IMR-90 (cell line): ENCODE measurements at places on chromosomes 6 and 20. TPM values are rescaled to one million over a fixed set of nuclear protein-coding genes. Genes with fewer than 3 reads are reported as not detected.

GRCh38 chr6:56851074-56851473, 103.8 kb upstream of the BEND6 start:
- peaks cover 16% of the 10 kb centered on the region for H3K4me1 ChIP-seq
- no peaks in the 10 kb centered on the region for H3K27me3 ChIP-seq
- peak overlapping the region; percentile 64 for H3K4me3 ChIP-seq
- peak; percentile 74 for DNase-seq

GRCh38 chr6:108661430-108661829, 100.7 kb downstream of the FOXO3 start:
- H3K27me3 ChIP-seq: no peaks in the 10 kb centered on the region
- H3K4me3 ChIP-seq: no peak overlapping the region
- H3K4me1 ChIP-seq: peaks cover 6% of the 10 kb centered on the region; the same call in 1 of the 2 replicates
- DNase-seq: peak; percentile 82
- H3K27ac ChIP-seq: no peak overlapping the region
- H3K36me3 ChIP-seq: peaks cover 14% of the 10 kb centered on the region

BTBD3 gene
- 44.6 and 44.7 TPM in 2 replicates for total RNA-seq

DNA sequence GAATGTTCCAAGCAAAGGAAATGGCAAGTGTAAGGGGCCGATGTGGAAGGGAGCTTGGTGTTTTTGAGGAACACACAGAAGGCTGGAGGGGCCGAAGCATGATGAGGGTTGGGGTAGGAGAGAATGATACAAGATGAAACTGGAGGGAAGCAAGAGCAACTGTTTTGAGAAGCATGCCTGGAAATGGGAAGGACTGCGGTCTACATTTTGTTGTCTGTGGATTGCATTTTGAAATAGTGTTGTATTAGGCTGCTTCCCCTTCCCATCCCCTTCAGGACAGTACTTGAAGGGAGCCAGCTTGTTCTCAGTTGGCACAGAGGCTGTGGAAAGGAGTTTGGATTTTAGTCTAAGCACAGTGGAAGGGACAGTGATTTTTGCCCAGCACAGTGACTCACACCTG, 2.2 kb downstream of the TM9SF4 start:
- H3K36me3 ChIP-seq: peaks cover 6% of the 10 kb centered on the region
- H3K4me1 ChIP-seq: peaks cover 4% of the 10 kb centered on the region
- no peak for DNase-seq
- no peak overlapping the region for H3K4me3 ChIP-seq

- peaks cover 3% of the 10 kb centered on the region for H3K4me1 ChIP-seq
- peaks cover 39% of the 10 kb centered on the region for H3K36me3 ChIP-seq
- H3K27ac ChIP-seq: peak overlapping the region; percentile 8; the same call in 1 of the 2 replicates
- no peaks in the 10 kb centered on the region for H3K27me3 ChIP-seq
- no peak overlapping the region; the same call in 1 of the 2 replicates for H3K4me3 ChIP-seq
Observed at GRCh38 chr20:37201827-37202162, 22.4 kb upstream of the MROH8 start.

DNA sequence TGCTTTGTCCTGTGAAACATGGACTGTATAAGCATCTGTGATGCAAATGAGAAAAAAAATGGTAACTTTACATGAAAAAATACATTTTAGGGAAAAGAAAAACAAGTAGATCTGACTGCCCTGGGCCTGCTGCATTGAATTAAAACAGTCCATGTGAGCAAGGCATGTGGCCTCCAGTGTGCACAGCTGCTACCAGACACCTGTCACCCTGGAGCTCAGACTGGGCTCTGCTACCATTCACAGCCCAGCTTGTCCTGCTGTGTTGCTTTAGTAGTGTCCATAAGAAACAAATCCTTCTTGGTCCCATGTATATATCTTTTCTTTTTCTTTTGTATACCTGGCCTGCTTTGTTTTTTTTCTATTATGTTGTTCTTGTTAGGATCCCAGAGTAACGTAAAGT, 315.9 kb downstream of the NKAIN2 start:
- H3K36me3 ChIP-seq: no peaks in the 10 kb centered on the region
- no peak overlapping the region for H3K4me3 ChIP-seq
- H3K27me3 ChIP-seq: no peaks in the 10 kb centered on the region

RSPO4 gene
- not detected in 2 replicates for total RNA-seq

GRCh38 chr20:17859616-17860232, 108.9 kb downstream of the SNX5 start:
- no peaks in the 10 kb centered on the region for H3K36me3 ChIP-seq
- H3K27me3 ChIP-seq: peaks cover 3% of the 10 kb centered on the region
- no peak for DNase-seq

- peaks cover 2% of the 10 kb centered on the region; the same call in 1 of the 2 replicates for H3K4me1 ChIP-seq
- DNase-seq: no peak
- no peaks in the 10 kb centered on the region for H3K36me3 ChIP-seq
Observed at GRCh38 chr6:123806561-123806960, 2.9 kb downstream of the NKAIN2 start.

DNA sequence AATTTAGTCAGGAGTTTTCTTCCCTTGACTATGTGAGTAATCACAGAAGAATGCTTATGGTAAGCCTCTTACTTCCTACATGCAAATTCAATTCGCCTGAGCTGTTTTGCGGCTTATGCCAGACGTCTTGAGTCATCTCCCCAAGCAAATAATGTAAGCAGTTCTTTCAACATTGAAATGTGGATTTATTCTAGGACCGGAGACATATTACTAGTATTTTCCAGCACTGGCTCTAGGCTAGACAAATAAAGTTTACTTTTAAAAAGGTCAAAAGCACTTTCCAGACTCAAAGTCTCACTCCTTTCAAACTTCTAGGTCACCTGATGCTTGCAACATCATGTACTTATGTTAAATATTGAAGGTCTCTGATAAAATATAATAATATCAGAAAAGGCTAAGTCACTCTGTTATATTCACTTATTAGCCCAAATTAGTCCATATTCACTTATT, 38.1 kb upstream of the NOX3 start:
- DNase-seq: peak; percentile 100
- H3K27me3 ChIP-seq: no peaks in the 10 kb centered on the region
- H3K27ac ChIP-seq: no peak overlapping the region; the same call in 1 of the 2 replicates
- H3K4me1 ChIP-seq: peaks cover 18% of the 10 kb centered on the region
- no peak overlapping the region for H3K4me3 ChIP-seq

BCKDHB gene
- total RNA-seq: 11.8 and 16.4 TPM in 2 replicates

DNA sequence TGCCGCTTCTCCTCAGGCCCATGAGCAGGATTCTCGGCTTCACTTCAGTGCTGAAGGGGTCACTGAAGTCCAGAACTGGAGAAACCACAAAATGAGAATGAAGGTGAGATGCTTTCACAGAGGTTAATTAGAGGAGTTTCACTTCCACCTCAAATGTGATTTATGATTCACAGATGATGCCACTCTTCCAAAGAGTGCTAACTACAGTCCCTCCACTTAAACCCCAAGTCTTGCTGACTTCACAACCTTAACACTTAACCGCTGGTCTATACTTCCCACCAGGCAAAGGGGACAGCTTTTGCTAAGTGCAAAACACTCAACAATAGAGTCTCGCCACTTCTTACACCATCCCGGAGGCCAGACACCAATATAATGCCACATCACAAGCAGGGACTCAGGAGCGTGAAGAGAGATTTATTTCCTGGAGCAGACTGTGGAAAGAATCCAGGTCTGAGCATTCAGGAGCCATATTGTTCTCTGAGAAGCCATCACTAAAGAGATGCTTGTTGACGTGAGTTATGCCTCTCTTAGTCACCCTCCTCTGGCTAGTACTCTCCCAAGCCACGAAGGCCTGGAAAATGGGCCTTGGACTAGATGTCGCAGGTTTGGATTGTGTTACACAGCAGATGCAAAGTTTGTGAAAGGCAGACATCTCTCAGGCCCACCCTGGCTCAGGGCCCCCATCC, 24.4 kb downstream of the RRAGD start:
- H3K4me3 ChIP-seq: no peak overlapping the region
- H3K27ac ChIP-seq: no peak overlapping the region
- no peaks in the 10 kb centered on the region for H3K27me3 ChIP-seq

KIAA0408 gene
- total RNA-seq: 0.83 and 0.90 TPM in 2 replicates

CLDN20 gene
- not detected in 2 replicates for total RNA-seq

DNA sequence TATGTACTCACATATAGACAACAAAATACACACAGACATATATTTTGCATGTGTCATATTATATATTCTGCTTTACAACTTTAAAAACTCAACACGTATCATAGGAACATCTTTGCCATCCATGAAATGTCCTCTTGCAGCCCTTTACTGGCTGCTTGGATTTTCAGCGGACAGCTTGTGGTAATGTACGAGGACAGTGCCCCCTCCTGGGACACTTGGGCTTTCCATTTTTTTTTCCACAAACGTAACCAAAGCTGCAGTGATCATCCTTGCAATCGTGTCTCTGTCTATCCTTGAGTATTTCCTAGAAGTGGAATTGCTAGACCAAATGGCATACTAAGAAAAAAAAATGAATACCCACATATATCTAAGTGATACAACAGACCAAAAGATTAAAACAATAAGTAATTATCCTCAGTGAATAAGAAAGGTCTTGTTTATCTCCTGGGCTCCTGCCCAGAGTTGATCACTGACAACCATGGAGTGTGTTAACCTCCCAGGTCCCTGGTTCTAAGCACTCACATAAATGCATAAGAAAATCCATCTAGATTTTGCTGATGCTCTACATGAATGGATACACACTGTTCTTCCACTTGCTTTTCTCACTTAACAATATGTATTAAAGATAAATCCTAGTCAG, 18.1 kb downstream of the BPI start:
- peaks cover 38% of the 10 kb centered on the region for H3K27me3 ChIP-seq
- no peaks in the 10 kb centered on the region for H3K4me1 ChIP-seq
- H3K36me3 ChIP-seq: no peaks in the 10 kb centered on the region
- no peak overlapping the region for H3K27ac ChIP-seq
- DNase-seq: peak; percentile 73

DNA sequence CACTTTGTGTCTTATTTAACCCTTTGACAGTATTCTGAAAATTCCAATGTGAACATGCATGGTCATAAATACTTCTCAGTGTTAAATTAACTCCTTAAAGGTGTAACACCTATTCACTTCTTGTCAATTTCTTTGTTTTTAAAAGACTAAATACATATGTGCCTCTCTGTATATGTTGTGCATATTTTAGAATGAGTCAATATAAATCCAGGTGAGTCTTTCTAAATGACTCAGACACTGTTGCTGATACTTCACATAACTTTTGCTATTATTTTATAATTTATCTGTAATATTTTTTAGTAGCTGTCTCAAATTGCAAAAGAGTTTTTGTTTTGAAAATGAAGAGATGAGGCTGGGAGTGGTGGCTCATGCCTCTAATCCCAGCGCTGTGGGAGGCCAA, 36.0 kb downstream of the TIAM2 start:
- DNase-seq: no peak
- H3K27ac ChIP-seq: no peak overlapping the region
- no peak overlapping the region for H3K4me3 ChIP-seq
- H3K36me3 ChIP-seq: no peaks in the 10 kb centered on the region
- H3K27me3 ChIP-seq: no peaks in the 10 kb centered on the region
- H3K4me1 ChIP-seq: peaks cover 5% of the 10 kb centered on the region; the same call in 1 of the 2 replicates

PSMB9 gene
- 8.3 and 9.0 TPM in 2 replicates for total RNA-seq

DNA sequence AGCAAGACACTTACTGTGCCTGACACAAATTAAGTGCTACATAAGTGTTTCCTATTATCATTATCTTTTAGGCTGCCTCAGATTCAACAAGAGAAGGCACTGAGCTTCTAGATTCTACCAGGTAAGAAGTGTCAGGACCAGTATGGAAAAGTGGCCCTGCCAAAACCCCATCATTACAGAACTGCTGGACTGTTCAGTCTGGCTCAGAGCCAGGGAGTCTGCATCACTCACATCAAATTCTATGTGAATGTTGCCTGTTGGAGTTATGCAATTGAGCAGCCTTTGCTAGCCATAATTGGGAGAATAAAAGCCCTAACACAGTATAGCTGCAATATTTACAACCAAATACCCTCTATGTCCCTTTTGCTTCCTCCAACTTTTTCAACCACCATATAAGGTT, 70.9 kb downstream of the ATG5 start:
- H3K27me3 ChIP-seq: no peaks in the 10 kb centered on the region
- DNase-seq: peak; percentile 70
- no peaks in the 10 kb centered on the region for H3K36me3 ChIP-seq

RSPO3 gene
- not detected in 2 replicates for total RNA-seq

GRCh38 chr20:20814685-20815084, 102.2 kb upstream of the RALGAPA2 start:
- no peak for DNase-seq
- no peaks in the 10 kb centered on the region for H3K27me3 ChIP-seq
- H3K27ac ChIP-seq: no peak overlapping the region
- no peak overlapping the region for H3K4me3 ChIP-seq

KIF25 gene
- total RNA-seq: not detected in 2 replicates

- no peaks in the 10 kb centered on the region for H3K36me3 ChIP-seq
- DNase-seq: no peak
- H3K4me3 ChIP-seq: no peak overlapping the region
Observed at GRCh38 chr6:141513830-141514229, 618.9 kb upstream of the GJE1 start.

DNA sequence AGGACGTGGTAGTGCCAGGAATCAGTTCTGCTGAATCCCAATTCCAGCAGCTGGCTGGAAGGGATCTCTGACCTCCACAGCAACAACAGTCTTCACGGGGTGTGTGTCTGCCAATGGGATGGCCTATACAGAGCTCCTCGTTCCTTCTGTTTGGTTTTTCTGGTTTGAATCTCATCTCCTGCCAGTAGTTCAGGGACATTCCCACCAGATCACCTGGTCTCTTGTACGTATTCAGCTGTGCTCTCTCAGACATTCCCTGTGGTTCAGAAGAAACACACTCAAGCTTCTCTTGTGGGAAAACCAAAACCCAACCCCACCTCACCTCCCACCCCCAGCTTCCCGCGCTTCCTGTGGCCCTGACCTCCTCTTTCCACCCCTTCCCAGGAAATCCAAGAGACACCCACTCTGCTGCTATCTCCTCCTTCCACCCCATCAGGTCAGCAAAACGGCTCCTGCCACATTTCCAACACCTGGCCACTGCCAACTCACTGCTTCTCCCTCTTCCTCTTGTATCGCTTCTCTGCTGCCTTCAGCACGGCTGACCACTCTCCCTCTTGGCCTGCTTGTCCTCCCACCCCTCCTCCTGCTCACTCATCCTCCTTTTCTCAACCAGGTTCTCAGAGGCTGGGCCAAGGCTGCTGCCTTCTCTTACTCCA, 63.3 kb upstream of the PTGIS start:
- DNase-seq: peak; percentile 44
- H3K4me1 ChIP-seq: no peaks in the 10 kb centered on the region
- H3K27me3 ChIP-seq: peaks cover 8% of the 10 kb centered on the region
- H3K27ac ChIP-seq: no peak overlapping the region
- peaks cover 18% of the 10 kb centered on the region for H3K36me3 ChIP-seq
